MM.1S (cell line): ENCODE measurements at places on chromosomes 3 and 15.
A peak's percentile ranks its signal among the peaks of the same experiment; 100 is the strongest.

GRCh38 chr3:126349071-126349470, 8.1 kb downstream of the KLF15 start:
- peak; percentile 1 for DNase-seq

GRCh38 chr3:111336511-111336910, 205.5 kb upstream of the CD96 start:
- no peak for DNase-seq

GRCh38 chr3:32245200-32245599, 6.7 kb downstream of the CMTM8 start:
- no peak for DNase-seq

- peak; percentile 17 for DNase-seq
Observed at GRCh38 chr3:150407051-150407807, 869 bp upstream of the TSC22D2 start.

GRCh38 chr15:92011611-92012367, 158.3 kb downstream of the SLCO3A1 start:
- DNase-seq: no peak

DNA sequence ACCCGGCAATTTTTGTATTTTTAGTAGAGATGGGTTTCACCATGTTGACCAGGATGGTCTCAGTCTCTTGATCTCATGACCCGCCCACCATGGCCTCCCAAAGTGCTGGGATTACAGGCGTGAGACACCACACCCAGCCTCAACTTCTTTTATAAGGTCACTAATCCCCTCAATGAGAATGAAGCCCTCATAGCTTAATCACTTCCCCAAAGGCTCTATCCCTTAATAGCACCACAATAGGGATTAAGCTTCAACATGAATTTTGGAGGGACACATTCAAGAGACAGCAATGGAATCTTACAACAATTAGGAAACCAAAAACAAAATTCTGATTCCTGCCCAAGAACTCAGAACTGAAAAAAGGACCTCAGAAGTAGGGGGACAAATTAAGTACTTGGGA, 126.8 kb downstream of the ATP1B3 start:
- no peak for DNase-seq

GRCh38 chr3:186411994-186412393, 50.0 kb upstream of the DGKG start:
- DNase-seq: no peak

DNA sequence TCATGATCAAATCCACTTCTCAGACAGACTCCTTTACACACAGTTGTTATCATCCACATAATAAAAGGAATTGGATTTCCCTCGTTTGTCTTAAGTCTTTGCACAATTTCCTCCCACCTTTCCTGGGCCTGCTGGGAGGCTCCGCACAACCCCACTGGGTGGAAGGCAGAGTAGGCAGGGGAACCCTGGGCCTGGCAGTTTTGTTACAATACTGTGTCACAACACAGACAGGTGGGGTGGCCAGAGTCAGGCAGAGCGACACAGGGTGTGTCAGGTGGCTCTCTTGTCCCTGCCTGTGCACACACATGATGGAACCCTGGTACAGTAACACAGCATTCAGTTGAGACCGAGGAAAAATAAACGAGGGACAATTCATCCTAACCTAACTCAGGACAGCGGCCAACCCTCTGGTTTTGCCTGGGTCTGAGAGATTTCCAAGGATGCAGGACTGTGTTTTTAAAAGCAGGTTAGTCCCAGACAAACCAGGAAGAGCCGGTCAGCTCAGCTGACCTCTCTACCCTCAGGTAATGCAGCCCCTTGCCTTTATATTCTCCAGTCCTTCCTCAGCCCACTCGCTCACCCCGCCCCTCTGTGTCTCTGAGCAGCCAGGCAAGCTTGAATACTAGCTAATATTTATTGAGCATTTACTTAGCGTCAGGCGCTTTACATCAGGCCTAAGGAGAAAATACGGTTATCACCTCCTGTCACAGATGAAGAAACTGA, 8.8 kb upstream of the FAM174B start:
- DNase-seq: no peak

DNA sequence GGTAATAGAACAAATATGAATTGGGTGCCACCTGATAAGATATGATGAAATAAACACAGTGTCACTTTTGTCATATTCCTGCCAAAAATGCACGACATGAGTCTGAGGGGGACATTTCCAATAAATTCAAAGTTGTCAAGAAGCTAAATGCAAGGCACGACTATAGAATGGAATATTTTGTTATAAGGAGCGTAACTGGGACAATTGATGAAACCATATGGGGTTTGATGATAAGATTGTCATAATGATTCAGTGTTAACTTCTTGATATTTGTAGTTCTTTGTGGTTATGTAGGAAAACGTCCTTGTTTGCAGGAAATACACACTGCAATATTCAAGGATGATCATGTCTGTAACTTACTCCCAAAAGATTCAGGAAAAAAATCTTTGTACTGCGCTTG, 163.3 kb downstream of the MEX3B start:
- no peak for DNase-seq

DNA sequence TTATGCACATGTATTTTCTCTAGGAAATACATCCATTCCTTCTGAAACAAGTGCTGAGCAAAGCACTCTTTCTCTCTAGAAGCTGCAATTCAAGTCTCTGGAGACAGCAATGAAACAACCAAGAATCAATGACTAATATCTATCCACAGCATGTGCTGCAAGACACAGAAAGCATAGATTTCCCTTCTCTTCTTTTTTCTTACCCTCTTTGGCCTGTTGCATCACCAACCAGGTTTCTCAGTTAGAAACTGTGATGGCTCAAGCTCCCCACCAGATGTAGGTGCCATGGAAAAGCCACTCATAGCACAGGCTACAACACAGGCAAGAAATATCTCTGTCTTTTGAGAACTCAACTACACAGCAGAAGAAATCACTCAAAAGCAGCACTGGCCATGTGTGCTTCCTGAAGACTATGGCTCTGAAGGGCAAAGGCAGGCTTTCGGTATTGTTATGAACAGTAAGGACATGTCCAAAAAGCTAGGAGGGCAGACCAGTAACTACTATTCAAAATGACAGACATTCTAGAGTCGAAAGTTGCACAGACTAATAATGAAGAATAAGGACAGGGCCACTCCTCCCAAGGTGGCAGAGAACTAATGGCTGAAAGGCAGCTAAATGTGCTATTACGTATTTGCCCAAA, 15.5 kb downstream of the ZDHHC3 start:
- no peak for DNase-seq
